ENCODE measurements at places on chromosomes 6 and 20.

GRCh38 chr6:89999945-90000825 lies 105.9 kb downstream of the GJA10 start:
- no peak for DNase-seq

DNA sequence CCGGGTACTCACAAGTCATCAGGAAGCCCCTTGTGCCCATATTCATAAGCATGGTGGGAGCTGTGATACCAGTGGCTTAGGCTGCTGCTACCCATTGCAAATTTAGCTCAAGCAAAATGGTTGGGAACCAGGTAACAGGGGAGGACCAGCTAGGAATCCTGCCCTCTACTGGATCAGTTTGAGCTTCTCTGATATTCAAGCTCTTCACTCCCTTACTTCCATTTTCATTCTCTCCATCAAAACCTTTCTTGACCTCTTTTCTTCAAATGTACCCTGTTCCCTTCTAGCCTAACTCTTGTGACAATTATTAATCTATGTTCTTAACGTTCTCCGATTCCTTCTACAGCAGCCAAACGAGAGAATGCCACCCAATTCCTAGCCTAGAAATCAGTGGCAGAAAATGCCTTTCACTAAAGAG lies 9.7 kb downstream of the NOL7 start:
- DNase-seq = no peak

DNA sequence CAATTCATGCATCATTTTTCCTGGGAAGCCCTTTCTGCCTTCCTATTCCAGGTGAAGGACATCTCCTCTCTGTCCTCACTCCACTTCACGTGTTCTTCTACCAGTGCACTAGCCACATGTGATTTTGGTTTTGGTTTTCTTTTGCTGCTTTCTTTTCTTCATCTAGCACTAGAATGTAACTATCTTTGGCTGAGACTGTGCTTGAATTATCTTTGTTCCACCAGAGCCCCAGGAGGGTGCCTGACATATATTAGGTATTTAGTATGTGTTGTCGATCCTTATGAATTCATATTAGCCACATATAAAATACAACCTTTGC lies 79.9 kb downstream of the VGLL2 start:
- no peak for DNase-seq

DNA sequence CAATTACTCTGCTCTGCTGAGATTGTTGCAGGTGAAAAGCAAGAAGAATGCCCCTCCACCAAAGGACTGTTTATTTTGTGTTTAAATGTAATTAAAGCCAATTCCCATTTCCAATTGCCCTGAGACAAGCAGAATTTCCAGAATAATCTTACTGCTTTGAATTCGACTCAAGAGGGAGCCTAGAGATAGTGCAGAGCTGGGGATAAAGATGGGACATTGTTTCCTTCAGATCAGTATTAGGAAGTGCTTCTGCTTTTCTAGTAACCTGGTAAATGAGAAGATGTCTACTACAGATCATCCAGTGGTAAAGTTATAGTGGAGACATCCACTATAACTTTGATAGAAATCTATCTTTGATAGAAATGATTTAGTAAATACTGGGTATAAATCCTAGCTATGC lies 326.9 kb downstream of the UBE3D start:
- DNase-seq = no peak

DNA sequence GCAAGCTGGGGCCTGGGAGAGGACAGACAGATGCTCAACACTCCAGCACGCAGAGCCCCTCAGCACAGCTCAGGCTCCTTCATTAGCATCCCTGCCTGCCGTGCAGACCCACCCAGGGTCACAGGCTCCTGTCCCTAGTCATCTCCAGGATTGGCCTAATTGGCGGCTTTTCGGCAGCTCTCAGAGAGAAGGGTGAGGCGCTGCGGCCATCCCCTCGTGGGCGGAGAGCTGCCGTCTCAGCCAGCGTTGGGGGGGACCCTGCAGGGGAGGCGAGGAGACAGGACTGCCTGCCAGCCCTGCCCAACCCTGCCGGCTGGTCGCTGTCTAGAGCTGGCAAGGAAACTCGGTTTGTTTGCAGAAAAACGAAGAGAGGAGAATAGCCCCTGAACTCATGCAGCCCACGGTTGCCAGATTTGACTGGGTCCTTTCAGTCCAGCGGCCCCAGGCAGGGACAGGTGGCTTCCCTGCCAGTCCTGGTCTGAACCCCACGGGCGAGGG lies 26.8 kb downstream of the BHLHE23 start:
- no peak for DNase-seq

DNA sequence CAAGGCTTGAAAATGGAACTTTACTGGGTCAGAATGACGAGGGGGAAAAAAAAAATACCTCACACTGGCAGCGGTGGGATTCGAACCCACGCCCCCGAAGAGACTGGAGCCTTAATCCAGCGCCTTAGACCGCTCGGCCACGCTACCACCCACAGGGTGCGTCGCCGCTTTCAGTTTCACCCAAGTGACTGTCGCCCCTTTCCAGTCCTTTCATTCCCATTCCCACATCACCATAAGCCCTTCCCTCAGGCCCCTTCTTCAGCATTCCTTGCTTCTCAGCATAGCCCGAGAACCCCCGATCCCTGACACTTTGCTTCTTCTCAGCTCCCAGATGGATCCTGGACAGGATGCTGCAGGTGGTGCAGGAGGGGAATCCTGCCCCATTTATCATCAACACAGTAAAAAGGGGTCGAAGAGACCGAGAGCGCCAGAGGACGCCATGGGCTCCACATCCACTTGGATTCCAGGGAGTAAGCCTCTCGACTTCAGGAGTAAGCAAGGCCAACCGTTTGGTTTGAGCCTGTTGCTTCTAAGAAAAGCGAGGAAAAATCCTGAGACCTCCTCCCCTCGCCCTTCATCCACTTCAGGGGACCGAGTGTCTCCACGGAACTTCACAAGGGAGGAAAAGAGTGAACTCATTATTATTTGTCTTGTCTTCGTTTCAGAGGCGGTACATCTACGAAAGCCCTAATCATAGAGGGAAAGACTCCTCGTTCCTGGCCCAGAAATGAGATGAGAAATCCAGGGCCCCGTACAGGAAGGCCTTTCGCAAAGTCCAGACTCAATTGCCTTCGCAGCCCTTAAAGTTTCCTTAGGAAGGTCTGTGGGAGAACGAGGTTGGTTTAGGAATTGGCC lies 20.0 kb upstream of the TRIM27 start:
- peak; percentile 69 for DNase-seq

GRCh38 chr6:54043360-54043759 lies 67.9 kb upstream of the MLIP start:
- DNase-seq = no peak

DNA sequence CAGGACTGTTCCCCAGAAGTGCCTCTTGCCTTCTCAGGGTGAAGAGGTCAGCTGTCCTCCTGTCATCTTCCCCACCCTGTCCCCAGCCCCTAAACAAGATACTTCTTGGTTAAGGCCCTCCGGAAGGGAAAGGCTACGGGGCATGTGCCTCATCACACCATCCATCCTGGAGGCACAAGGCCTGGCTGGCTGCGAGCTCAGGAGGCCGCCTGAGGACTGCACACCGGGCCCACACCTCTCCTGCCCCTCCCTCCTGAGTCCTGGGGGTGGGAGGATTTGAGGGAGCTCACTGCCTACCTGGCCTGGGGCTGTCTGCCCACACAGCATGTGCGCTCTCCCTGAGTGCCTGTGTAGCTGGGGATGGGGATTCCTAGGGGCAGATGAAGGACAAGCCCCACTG lies 9.8 kb downstream of the PI16 start:
- DNase-seq = no peak

DNA sequence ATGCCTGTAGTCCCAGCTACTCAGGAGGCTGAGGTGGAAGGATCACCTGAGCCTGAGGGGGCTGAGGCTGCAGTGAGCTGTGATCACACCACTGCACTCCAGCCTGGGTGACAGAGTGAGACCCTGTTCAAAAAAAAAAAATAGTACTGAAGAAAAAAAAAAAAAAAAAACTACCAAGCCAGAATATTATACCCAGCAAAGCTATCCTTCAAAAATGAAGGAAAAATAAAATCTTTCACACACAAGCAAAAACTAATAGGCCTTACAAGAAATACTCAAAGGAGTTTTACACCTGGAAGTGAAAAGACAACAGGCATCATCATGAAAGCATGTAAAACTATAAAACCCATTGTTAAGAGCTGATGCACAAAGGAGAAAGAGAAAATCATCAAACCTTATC lies 37.5 kb upstream of the SRSF6 start:
- DNase-seq = no peak

DNA sequence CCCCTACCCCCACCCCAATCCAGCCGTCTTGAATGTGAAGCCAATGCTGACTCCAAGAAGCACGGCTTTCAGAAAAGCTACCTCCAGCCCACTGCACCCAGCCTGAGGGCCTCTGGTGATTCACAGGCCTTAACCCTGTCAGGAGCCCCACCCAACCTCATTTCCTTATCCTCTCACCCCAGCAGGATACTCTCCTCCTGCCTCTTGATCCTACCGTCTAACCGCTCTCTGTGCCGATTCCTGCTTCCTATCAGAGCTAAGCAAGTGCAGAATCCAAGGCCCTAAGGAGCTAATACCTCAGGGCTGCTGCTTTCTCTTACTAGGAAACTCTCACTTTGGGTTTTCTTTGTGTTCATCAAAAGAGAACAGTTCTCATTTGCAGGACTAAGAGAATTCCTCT lies 47.2 kb downstream of the TRERF1 start:
- DNase-seq = no peak

GRCh38 chr6:7811441-7811840 lies 85.5 kb downstream of the BMP6 start:
- no peak for DNase-seq
